Astrocyte of the cerebellum (primary cell): ENCODE measurements at places on chromosomes 11 and 22.

DNA sequence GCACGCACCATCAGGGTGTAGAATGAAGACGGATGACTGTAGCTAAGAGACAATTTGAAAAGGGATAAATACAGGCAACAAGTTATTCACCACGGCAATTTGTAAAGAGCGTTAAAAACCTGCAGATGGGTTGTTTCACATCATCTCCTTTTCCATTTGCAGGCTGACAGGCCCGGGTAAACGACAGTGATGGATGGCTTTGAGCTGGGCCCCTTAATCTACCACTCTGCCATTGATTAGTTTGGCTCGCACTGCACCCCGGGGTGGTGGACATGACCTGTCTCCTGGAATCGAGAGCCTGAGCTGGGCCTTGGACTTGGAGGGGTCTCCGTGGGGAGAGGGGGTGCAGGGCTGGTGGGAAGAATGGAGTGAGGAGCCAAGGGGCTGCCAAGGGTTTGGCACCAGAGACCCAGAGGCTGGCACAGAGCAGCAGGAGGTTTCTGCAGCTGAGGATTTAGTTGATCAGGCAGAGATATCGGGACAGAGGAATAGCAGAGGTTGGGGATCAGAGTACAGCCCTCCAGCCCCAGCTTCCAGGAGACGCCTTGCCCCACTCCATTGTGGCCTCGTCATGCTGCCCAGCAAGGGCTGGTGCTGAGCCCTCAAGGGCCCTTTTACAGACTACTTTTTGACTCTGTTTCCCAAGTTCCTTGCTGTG is 110.6 kb upstream of the NECTIN1 start:
- DNase-seq: no peak

DNA sequence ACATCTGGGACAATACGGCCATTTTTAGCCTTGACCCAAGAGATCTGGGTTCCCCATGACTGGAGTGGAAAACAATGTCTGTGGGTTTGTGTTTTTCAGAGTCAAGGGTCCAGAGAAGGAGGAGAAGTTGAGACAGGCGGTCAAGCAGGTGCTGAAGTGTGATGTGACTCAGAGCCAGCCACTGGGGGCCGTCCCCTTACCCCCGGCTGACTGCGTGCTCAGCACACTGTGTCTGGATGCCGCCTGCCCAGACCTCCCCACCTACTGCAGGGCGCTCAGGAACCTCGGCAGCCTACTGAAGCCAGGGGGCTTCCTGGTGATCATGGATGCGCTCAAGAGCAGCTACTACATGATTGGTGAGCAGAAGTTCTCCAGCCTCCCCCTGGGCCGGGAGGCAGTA is 15.7 kb downstream of the NNMT start:
- DNase-seq: no peak

- no peak for DNase-seq
Measured at GRCh38 chr22:19606332-19607191, 82.4 kb upstream of the CLDN5 start.

DNA sequence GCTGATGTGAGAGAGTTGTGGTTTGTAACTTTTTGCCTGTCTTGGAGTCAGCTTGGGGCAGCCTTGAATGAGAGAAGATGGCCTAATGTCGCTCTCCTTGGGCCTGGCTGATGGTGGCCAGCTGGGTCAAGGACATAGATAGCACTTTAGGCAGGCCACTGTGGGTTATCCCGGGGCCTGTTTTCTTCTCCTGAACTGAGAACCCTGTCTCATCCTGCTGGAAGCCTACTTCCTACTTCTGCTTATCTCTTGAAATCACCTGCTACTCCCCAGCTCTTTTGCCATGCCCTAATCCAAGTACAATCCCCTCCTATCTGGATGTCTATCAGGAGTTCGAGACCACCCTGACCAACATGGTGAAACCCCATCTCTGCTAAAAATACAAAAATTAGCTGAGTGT is 49.5 kb downstream of the OSBP2 start:
- no peak for DNase-seq

DNA sequence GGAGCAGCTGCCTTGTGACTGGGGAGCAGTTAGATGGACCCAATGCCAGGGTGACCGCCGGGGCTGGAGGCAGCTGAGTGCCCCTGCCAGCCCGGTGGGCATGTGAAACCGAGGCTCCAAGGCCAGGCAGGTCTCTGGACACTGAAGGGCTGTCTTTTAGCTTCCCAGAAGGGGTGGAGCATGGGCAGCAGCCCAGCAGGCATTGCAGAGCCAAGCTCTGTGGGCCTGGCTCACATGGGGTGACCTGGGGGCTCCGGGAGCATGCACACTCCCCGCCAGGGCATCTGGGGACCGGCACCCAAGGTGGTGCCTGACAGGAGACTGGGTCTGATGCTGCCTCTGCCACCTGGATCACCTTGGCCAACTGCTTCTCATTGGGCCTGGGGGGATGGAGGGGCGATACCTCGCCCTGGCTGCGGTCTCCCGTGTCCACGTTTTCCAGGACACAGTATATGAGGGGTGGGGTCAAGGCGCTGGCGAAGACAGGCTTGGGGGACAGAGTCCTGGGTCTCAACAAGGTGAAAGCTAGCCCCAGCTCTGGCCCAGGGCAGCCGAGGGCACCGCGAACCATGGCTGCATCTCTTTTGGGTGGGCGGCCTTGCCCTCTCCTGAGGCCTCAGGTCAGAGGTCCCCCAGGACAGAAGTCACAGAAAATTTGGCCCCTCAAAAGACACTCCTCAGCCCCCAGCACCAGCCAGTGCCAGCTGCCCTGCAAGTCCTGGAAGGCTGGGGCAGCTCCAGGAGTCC is 3.5 kb downstream of the INS start:
- DNase-seq: no peak

DNA sequence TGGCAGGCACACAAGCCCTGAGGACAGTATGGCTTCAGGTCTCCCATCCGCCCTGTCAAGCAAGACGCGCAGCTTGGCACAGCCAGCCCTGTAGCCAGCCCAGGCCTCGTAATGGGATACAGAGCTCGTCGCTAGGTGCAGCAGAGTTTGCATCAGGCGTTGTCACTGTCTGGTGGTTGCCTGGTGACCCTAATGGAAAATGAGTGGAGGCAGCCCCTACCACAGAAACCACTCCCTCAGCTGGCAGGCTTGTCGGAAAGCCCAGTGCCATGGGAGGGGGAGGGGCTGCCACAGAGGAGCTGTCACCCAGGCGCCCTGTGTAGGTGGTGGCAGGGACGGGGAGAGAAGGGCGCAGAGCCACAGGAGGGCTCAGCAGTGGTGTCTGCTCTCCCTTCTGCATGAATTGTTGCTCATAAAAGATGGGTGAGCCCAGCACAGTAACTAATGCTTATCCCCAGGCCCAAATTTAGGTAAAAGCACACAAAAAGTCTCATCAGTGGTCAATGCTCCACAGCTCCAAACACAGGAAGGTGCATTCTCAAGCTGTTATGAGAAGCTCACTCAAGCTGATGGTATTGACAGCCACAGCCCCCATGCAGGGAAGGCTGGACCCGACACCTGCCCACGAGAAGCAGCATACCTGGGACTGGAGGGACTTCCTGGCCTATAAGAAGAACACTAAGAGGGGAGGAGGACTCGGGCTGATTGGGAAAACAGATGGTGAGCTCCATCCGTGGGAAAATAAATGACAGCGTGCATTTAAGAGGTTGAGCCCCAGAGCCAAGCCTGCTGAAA is 164.6 kb downstream of the ETS1 start:
- DNase-seq: no peak
